Stimulated activated CD8-positive, alpha-beta memory T cell treated with anti-CD3 and anti-CD28 coated beads, Interleukin-15, amount 100 ng/mL, for 48 hours (primary cell): ENCODE measurements at places on chromosomes 3 and 15.

DNA sequence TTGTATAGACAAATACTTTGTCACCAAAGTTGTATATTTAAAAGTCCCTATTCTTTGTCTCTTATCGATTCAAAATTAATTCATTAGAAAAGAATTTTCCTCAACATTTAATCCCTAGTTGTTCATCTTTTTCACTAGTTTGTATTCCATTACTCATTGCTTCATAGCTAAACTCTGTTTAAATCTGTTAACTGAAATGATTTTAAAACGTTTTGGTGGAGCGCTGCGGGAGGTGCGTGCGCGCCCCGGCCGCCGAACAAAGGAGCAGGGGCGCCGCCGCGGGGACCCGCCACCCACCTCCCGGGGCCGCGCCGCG is 56.4 kb upstream of the GOLGA8A start:
- DNase-seq: no peak

- DNase-seq: no peak
These were observed 525.8 kb upstream of the PROK2 start for GRCh38 chr3:72310419-72311380.

GRCh38 chr3:30073622-30074021 is 532.8 kb upstream of the TGFBR2 start:
- DNase-seq: no peak

GRCh38 chr3:156172536-156172935 is 52.2 kb downstream of the KCNAB1 start:
- no peak for DNase-seq

GRCh38 chr3:67790043-67790442 is 135.6 kb upstream of the SUCLG2 start:
- peak; percentile 27 for DNase-seq

DNA sequence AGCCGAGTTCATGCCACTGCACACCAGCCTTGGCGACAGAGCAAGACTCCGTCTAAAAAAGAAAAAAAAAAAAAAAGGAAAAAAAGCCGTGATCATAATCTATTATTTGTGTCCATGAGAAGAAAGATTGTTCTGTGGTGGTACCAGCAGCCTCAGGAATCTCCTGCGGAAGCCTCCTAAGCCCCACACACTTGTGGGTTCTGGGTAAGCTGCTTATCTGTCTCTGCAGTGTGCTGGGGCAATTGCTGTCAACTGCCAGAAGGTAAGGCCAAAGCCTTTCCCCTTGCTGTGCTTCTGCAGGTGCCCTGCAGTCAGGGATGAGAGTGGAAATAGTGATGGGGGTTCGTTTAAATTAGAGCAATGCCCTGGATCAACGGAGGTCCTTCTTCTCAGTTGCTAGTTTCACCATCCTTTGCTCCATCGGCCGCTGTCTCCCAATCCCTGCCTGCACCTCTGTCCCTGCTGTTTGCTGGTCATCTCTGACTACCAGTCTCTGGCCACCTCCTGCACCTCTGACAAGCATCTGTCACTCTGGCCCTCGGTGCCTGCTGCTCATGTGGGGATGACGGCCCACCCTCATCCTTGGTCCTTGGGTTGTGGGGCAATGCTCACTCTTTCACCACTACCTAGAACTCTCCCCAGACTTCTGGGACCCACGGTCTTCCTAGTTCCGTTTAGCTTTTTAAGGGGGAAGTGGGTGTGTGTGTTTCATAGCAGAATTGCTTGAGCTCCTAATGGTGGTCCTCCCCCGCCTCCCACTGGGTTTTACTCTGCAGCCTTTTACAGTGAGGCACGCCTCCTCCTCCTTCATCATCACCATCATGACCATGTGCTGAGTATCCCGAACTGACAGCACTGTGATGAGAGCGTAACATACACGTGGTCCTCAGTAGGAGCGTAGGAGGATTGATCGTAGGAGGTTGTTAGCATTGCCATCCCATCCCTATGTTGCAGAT is 25.5 kb downstream of the CHRD start:
- DNase-seq: no peak

DNA sequence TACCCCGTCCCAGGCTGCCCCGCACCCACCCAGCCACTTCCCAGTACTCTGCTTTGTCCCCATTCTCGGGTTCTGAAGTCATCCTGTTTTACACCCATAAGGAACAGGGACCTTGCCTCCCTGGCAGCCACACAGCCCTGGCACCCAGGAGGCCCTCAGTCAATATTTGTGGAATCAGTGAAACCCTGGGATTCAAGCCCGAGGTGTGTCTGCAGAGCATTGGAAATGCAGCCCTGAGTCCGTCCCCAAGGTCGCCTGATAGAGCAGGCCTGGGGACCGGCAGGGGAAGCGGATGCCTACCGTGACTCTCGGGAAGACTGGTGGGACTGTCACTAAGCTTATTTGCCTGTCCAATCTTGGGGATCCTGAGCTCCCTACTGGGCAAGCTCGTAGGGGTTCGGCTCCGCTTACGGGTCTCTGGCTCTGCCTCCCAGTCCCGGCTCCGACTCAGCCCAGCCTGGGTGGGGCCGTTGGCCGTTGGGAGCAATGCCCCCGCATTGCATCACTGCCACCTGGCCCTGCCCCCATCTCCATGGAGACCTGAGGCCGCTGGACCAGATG is 64.4 kb upstream of the TAMM41 start:
- no peak for DNase-seq

DNA sequence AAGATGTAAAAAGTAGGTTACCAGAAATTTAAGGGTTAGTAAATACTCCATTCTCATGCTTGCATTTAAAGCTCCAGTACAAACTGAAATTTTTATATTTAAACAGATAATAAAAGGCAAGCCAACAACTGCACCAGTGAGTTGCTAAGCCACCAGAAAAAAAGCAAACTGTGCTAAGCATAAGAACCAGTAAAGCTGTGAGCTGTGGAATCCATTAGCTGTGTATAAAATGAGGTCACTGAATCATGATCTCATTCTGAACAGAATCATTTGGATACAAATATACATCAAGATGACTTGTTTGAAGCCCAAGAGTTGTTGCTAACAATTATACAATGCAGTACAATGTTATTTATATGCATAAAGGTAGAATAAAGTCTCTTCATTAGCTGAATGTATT is 1312.2 kb downstream of the SI start:
- no peak for DNase-seq

DNA sequence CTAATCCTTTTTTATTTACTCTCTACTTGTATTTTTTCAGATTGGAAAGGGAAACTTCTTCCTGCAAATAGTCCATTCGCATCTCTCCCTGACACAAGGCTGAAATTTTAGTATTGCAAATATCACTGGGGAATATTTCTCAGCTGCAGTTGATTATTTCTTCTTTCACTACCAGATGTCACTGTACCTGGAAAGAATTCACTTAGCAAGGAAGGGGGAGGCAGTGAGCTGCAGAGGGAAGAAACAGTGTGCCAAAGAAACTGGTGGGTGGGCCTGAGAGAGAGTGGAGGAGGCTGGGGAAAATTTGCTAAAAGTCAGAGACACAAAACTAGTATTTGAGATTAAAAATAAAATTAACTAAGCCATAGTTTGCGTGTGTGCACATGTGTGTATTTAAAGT is 142.3 kb upstream of the STT3B start:
- no peak for DNase-seq

DNA sequence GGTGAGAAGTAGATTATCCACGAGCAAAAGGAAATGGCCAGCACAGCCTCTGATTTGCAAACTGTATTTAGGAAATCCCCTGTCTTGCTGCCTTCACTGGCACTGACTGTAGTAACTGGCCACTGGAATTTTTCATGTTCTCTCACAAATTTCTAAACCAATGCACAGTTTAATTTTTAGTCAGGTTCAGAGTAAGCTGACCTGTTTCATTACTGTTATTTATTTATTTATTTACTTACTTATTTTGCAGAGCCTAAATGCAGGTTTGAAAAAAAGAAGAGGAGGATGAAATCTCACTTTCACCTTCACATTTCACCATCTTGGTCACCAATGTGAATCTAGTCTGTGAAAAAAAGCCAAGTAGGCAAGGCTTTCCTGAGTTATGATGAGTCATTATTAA is 291.0 kb downstream of the PLOD2 start:
- DNase-seq: no peak

DNA sequence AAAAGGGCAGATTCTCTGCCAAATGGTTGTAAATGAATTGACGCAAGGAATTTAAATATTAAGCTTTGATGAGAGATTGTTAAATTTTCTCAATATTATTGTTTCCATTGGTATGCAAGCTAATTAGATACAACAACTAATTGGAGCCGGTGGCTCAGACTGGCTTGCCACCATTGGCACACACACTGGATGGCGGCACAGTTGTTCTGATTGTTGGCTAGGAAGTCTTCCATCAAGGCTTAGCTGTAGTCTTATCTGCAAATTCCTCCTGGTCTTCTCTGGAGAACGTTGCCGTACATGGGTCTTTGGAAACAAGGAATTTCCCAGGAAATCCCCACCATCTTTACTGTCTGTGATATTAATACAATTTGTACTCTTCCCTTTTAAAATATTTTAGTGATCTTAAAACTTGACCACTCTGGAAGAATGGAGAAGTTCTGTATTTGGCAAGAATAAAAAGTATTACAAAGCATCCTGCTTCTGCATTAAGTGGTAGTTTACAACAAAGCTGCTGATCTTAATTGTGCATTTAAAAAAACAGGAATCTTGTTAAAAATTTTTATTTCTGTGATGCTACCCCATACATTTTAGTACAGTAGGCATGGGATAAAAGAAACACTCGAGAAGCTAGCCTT is 126.5 kb downstream of the UBE2E2 start:
- no peak for DNase-seq

- peak; percentile 40 for DNase-seq
These were observed 156.7 kb downstream of the KLF13 start for GRCh38 chr15:31483053-31483985.

GRCh38 chr3:72437661-72438406 is 410.4 kb downstream of the SHQ1 start:
- DNase-seq: no peak

DNA sequence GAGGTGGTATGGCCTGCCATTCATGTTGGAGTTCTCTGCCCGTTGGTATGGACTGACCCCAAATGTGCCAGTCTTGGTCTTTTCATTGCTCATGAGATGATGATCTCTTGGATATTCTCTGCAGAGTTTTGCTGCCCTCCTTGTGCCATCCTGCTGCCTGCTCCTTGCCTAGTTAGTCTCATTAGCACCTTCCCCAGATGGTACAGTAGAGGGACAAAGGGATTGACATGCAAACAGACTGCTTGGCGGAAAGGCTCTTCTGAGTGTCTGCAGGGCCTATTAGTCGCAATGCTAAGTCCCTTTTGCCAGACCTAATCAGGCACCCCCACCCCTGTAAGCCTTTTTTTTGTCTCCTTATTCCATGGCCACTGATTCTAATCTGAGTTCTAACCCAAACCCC is 90.6 kb downstream of the ARNT2 start:
- no peak for DNase-seq

GRCh38 chr3:152122851-152123250 is 145.9 kb upstream of the MBNL1 start:
- no peak for DNase-seq

DNA sequence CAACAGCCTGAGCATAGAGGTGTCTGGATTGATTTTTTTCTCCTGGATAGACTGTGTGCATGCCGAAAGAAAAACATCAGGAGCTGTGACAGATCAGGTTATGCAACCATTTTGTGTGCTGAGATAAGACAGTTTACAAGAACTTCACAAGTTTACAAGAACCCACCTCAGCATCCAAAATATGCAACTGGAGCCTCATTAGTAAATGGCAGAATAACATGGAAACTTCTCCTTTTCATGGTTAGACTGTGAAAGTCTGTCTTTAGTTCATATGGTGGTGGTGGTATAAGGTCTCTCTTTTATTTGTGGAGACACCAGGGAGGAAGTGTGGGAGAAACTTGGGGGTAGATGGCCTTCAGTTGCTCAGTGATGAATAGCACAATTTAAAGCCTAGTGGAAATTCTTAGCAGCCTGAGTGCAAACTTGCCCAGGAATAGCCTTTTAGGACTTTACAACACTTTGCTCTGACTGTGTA is 3.7 kb upstream of the ZNF609 start:
- no peak for DNase-seq

DNA sequence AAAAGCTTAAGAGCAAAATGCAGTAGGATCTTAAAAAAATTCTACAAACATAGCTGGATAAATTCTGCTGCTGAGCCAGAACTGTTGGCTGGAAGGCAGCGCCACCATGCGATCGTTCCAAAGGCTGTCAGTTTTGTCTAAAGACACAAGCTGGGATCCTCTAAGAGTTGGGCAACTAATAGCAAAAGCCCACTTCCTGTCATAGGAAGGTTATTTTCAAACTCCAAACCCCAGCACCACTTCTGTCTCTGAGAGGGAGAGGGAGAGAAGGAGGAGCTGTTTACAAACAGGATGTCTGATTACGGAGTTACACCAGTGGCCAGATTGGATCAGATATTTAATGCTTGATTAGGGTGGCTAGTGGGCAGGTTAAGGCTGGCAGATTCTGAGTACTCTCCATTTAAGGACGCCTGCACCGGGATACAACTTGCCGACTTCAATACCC is 44.0 kb downstream of the EIF4E3 start:
- no peak for DNase-seq

DNA sequence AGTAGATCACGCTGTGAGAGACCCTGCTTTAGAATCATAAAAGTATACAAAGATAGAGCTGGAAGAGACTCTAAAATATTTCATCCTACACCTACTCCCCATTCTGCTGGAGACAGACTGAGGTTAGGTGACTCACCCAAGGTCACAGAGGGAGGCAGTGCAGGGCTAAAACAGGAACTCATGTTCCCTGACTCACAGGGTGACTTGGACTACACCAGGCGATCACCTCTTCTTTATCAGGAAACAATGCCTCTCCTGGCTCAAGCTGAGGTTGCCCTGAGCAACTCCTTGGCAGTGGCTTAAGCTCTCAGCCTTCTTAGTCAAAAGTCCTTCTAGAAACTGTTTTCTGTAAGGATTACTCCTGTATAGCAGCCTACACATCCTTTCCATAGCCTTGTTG is 26.4 kb upstream of the TNFAIP8L3 start:
- peak; percentile 4 for DNase-seq

GRCh38 chr3:12574131-12574530 is 17.2 kb downstream of the MKRN2 start:
- DNase-seq: no peak

DNA sequence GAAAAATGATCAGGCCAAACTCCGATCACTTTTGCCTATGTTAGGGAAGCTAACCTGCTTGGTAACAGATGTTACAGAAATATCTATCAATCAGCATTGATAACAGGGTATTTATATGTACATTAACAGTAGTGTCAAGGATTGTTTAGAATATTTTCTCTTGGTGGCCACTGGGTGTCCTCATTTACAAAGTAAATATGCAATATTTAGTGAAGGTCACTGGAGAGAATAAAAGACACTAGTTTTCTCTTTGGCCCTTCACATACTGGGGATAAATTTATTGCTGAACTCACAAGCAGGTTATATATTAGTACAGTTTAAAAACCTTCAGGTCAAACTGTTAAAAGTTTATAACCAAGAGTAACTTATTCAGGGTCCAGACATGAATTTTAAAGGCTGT is 69.0 kb downstream of the TIGIT start:
- no peak for DNase-seq

DNA sequence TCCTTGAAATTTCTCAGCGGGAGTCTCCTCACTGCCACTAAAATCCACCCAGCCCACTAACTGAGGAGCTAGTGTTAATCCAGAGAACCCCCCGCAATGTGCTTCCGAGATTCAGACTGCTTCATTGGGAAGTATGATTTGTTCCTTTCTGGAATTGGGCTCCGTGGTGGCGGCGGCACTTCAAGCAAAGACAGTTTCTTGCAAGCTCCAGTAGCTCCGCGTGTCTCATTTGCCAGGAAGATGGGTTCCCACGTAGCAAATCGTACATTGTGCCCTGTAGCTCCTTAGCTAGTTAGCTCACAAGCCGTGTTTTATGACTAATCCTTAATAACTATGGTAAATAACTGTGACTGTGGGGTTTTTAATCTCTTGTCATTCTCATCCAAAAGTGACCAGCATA is 45.4 kb downstream of the SLC6A1 start:
- no peak for DNase-seq
